IMR-90 (cell line): ENCODE measurements at places on chromosomes 11 and 22. TPM values are rescaled to one million over a fixed set of nuclear protein-coding genes. Genes with fewer than 3 reads are reported as not detected.

- no peak overlapping the region for H3K4me3 ChIP-seq
- no peaks in the 10 kb centered on the region for H3K36me3 ChIP-seq
- no peak overlapping the region for H3K27ac ChIP-seq
- no peaks in the 10 kb centered on the region for H3K4me1 ChIP-seq
- peaks cover 21% of the 10 kb centered on the region for H3K27me3 ChIP-seq
- no peak for DNase-seq
Measured at GRCh38 chr22:24953384-24954113, 1.0 kb downstream of the KIAA1671 start.

DNA sequence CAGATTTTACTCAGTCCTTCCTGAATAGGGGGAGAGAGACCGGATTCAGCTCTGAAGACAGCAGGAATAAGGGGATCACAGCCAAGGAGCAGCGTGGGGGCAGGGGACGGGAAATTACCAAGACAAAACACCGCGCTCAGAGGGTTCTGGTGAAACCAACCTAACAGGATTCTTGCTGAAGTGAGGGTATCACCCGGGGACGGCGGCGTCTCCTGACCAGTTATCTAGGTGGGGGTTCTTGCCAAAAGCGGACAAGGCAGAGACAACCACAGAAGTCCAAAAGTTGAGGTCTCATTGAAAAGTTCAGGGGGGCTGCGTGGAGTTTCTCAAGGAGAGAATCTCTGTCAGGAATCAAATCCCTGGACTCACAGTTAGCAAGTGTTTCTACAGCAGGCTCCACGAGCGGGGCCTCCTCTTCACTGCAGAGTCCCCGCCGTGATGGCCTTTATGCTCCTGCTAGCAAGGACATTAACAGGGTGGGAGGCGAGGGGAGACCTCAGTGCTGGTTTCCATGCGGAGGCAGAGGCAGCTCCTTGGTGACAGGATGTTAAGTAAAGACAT, 291.0 kb downstream of the BRD1 start:
- no peak overlapping the region for H3K4me3 ChIP-seq
- H3K27ac ChIP-seq = no peak overlapping the region
- H3K4me1 ChIP-seq = no peaks in the 10 kb centered on the region
- DNase-seq = no peak
- no peaks in the 10 kb centered on the region for H3K27me3 ChIP-seq

DNA sequence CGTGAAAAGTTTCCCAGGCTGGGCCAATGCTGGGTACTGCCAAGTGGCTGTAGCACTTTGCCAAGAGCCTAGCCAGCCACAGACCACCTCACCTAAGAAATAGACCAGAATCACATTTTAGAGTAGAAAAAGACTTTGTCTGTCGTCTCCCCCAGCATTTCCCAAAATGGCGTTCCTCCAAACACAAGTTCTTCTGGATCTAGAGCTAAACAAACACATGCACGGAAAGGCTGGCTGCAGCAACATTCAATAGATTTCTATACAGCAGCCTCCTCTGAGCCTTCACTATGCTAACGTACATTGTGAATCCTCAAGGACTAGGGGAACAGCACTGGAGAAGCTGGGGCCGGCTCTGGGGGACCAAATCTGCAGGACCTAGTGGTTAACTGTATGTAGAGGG, 65.0 kb downstream of the EFCAB6 start:
- no peaks in the 10 kb centered on the region for H3K36me3 ChIP-seq
- peaks cover 26% of the 10 kb centered on the region for H3K27me3 ChIP-seq
- DNase-seq = no peak
- no peak overlapping the region for H3K4me3 ChIP-seq

GRCh38 chr22:37354670-37355069, 72.4 kb downstream of the CYTH4 start:
- H3K36me3 ChIP-seq = no peaks in the 10 kb centered on the region
- H3K27ac ChIP-seq = no peak overlapping the region
- H3K4me3 ChIP-seq = no peak overlapping the region
- H3K27me3 ChIP-seq = peaks cover 13% of the 10 kb centered on the region
- DNase-seq = no peak
- no peaks in the 10 kb centered on the region for H3K4me1 ChIP-seq

DNA sequence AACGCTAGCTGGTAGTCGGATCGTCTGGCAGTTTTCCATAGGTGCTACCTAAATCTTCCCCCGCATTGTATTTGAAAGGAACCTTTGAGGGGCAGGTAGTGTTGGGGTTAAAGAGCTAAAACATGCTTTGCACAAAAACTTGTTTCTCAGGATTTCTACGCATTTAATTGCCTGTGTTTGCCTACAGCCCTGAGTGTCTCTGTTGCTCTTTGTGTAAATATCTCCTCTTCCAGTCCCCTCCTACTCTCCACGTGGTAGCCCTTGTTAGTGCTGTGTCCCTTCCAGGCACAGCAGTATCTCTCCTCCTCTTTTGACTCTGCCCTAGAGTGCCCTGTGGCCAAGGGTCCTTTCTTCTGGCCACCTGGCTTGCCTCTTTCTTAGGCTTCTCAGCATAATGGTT, 81.7 kb downstream of the BARX2 start:
- no peak for DNase-seq
- H3K36me3 ChIP-seq = no peaks in the 10 kb centered on the region
- no peaks in the 10 kb centered on the region for H3K4me1 ChIP-seq
- no peak overlapping the region for H3K4me3 ChIP-seq
- no peak overlapping the region for H3K27ac ChIP-seq
- no peaks in the 10 kb centered on the region for H3K27me3 ChIP-seq

- peaks cover 4% of the 10 kb centered on the region for H3K36me3 ChIP-seq
- no peaks in the 10 kb centered on the region for H3K27me3 ChIP-seq
- no peak for DNase-seq
- H3K27ac ChIP-seq = no peak overlapping the region
- H3K4me1 ChIP-seq = no peaks in the 10 kb centered on the region; the same call in 1 of the 2 replicates
Measured at GRCh38 chr22:23207729-23208393, 27.6 kb downstream of the BCR start.

DNA sequence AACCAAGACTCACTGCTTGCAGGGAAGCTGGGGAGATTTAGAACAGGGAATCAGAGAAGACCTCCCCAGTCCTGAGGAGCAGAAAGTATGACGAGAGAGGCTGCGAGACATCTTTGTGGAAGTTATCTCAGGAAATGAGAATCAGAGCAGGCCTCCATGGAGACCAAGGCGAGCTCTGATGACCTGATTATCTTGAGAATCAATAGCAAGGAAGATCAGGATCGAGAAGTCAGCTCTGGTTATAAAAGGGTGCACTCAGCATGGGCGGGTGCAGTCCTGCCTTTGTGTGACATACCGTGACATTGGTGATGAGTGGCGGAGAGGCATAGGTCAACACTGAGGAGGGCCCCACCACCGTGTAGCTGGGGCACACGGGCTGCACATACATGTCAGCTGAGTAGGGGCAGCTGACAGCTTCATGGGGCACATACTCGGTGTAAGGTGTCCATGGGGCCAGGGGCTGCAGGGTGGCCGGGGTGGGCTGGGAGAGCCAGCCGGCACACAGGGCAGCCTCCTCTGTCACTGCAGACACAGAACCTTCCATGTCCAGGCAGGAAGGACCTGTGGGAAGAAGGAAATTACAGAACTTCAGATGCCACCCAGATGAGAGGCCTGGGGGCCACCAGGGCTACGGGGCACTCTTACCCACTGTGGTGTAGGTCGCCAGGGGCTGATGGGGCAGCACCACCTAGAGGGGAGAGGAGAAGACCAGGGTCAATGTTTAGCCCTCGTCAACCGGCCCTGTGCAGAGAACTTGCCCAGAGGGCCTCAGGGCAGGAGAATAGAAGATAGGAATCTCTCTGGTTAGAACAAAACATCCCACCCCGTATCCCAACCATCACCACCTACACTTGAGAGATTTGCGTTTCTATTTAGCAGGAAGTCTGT, 21.7 kb downstream of the POU2AF1 start:
- no peaks in the 10 kb centered on the region for H3K36me3 ChIP-seq
- no peak overlapping the region for H3K4me3 ChIP-seq
- DNase-seq = no peak
- H3K27me3 ChIP-seq = peaks cover 21% of the 10 kb centered on the region
- no peak overlapping the region for H3K27ac ChIP-seq
- no peaks in the 10 kb centered on the region for H3K4me1 ChIP-seq

DNA sequence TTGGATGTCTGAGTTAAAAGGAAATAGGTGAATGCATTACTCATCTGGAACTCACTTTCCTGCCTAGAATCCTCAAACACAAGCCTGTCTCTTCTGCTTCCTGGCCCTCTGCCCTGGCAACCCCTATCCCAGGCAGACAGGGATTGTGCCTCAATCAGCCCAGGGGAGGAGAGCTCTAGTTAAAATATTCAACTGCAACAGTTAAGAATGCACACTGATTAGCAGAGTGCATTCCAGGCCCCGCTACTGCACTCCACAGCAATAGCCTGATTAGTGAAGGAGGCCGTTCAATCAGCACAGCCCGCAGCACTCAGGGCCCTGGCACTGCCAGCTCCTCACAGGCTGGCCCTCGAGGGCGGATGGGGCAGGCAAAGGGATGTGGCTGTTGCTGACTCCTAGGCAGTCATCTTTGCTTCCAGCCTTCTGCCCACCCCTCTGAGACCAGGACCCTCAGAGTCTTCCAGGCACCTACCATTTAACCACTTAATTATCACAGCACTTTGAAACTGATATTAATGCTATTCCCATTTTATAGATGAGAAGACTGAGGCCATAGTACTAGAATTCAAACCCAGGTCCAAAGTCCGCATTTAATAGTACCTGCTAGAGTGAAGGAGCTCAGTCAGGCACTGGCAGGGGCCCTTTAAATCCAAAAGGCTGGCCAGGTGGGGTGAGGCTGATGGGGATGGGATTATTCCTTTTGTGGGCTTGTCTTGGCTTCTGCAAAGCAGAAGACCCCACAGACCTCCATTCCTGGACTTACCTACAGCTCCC, 435.3 kb downstream of the SOX6 start:
- H3K4me3 ChIP-seq = no peak overlapping the region
- DNase-seq = peak; percentile 8
- H3K4me1 ChIP-seq = peaks cover 2% of the 10 kb centered on the region; the same call in 1 of the 2 replicates
- no peak overlapping the region for H3K27ac ChIP-seq

DNA sequence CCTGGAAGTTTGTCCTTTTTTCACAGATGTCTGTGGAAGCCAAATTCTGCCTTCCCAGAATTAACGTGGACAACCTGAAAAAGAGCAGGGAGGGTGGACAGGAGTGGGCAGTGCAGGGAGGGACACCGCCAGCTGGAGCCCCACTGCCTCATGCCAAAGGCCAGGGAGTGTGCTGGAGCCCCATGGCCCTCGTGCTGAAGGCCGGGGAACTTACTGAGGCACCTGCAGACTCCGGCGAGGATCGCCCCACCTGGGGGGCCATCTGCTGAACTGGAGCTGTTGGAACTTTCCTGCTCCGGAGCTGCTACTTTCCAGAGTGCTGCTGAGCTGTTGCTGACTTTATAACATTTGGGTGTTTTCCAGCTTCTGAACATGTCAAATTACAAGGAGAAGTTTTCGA, 35.2 kb downstream of the MOV10L1 start:
- no peak overlapping the region for H3K4me3 ChIP-seq
- H3K27me3 ChIP-seq = no peaks in the 10 kb centered on the region

DNA sequence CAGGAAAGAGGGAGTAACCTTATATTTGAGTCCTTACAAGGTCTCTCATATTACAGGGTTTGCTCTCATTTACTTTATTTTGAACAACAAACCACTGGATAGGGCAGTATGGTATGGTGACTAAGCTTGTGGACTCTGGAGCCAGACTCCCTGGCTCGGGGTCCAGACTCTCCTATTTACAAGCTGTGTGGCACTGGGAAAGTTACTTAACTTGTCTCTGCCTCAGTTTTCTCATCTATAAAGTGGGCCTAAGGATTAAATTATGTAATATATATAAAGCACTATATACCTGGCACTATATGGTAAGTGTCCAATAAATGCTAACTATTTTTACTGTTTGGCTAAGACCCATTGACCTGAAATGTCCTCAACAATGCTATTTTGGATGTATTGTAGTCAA, 1.7 kb upstream of the DCHS1 start:
- H3K27me3 ChIP-seq = peaks cover 15% of the 10 kb centered on the region
- no peaks in the 10 kb centered on the region for H3K36me3 ChIP-seq
- peaks cover 5% of the 10 kb centered on the region for H3K4me1 ChIP-seq
- DNase-seq = peak; percentile 28
- H3K27ac ChIP-seq = no peak overlapping the region

DNA sequence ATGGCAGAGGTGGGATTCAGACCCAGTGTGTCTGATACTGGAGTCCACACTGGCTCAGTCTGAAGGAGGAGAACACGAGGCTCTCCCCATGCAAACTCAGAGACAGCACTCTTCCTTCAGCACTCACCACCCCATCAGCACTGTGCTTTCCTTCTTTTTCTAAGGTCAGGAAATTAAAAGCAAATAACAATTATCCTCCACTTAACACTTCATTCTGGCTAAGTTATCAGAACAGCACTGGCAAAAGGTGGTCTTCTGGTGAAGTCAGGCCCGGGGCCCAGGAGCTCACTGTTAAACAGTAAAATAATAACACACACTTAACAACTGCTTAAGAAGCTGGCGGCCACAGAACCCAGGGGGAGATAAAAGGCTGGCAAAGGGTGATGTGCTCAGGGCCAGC, 107.1 kb downstream of the NAT10 start:
- no peaks in the 10 kb centered on the region for H3K36me3 ChIP-seq
- no peak overlapping the region for H3K4me3 ChIP-seq
- H3K4me1 ChIP-seq = peaks cover 9% of the 10 kb centered on the region; the same call in 1 of the 2 replicates
- no peaks in the 10 kb centered on the region; the same call in 1 of the 2 replicates for H3K27me3 ChIP-seq
- no peak for DNase-seq
- H3K27ac ChIP-seq = no peak overlapping the region

GRCh38 chr11:22634897-22635629, 9.4 kb upstream of the FANCF start:
- no peak overlapping the region for H3K27ac ChIP-seq
- H3K27me3 ChIP-seq = no peaks in the 10 kb centered on the region
- H3K4me3 ChIP-seq = no peak overlapping the region
- H3K36me3 ChIP-seq = no peaks in the 10 kb centered on the region
- DNase-seq = peak; percentile 18

- no peak overlapping the region for H3K27ac ChIP-seq
- no peaks in the 10 kb centered on the region for H3K36me3 ChIP-seq
- peaks cover 44% of the 10 kb centered on the region for H3K27me3 ChIP-seq
- H3K4me3 ChIP-seq = no peak overlapping the region
Measured at GRCh38 chr11:72257570-72257969, 13.6 kb upstream of the PHOX2A start.

GRCh38 chr11:116692318-116693101, 80.3 kb downstream of the BUD13 start:
- H3K36me3 ChIP-seq = no peaks in the 10 kb centered on the region
- H3K4me3 ChIP-seq = no peak overlapping the region
- no peak overlapping the region for H3K27ac ChIP-seq
- no peaks in the 10 kb centered on the region for H3K4me1 ChIP-seq
- DNase-seq = no peak

NAALAD2 gene
- total RNA-seq = under 0.01 TPM in 1 of 2 replicates, not detected in the other

UPK3A gene
- not detected in 2 replicates for total RNA-seq

SLC29A2 gene
- under 0.01 TPM in 2 replicates for total RNA-seq

KRTAP5-9 gene
- total RNA-seq = not detected in 2 replicates

TMEM109 gene
- 15.1 and 17.2 TPM in 2 replicates for total RNA-seq

BUD13 gene
- 14.0 and 16.4 TPM in 2 replicates for total RNA-seq
